ENCODE measurements at places on chromosomes 12 and 14.

DNA sequence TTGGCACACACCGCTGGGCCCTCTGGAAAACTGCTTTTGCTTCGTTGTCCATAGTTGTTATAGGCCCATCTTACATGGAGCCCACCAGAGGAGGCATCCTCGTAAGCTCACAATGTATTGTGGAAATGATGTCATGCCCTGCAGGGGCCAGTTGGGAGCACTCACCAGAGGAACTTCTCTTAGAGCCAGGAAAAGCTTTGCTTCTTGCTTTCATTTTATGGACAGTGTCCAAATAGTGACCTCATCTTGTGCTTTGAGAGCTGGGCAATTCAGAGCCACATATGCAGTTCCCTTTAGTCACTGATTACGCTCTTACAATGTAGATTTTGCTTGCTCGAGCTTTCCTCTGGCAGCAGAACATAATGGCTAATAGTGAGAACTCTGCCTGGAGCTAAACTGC lies 275.6 kb downstream of the AACS start:
- no peak for DNase-seq

DNA sequence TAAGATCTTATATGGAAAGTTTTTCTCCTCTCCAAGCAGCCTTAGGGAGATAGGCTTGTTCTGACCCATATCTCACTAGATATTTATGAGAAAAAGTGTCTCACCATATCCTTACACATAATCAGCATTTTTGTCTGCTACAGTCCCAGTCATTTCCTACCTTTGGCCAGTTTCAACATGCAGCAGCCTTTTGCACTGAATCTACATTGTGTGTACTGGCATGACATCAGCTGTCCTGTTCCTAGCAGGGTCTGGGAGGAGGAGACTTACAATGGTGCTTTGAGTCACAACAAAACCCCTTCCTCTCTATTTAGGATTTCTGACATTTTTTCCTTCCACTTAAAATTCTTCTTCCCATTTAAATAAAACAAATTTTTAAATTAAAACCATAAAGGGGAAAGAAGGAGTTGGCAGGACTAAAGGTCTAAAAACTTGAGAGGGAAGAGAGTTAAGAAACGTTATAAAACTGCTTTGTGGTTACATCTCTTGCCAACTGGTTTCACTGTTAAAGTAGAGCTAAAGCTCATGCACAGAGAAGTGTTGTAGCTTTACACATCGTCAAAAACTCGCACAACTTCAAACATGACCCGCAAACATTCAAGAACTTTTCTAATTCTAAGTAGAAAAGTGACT lies 53.3 kb upstream of the CERS5 start:
- no peak for DNase-seq

- no peak for DNase-seq
These were observed 8.3 kb downstream of the TMX1 start for GRCh38 chr14:51248016-51248987.

DNA sequence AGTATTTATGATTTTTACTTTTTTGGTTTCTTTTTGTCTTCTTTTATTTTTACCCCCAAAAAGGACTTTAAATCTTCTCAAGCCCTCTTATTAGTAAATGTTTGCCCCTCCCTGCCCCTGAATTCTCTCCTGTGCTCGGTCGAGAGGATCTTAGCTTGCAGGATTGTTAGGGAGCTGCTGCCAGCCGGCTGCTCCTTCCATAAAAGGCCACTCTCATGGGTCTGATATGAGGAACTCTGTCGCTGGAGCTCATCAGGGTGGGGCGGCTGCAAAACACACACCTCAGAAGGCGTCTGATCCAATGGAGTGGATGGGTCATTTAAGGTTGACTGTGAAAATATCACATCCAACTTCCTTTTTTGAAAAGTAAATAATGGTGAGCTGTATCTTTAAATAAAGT lies 8.5 kb downstream of the LTBR start:
- DNase-seq, result no peak

GRCh38 chr12:46370792-46371717 lies 1.5 kb downstream of the SLC38A2 start:
- peak; percentile 90 for DNase-seq

- no peak for DNase-seq
These were observed 125.7 kb upstream of the CCDC196 start for GRCh38 chr14:66360366-66360926.

DNA sequence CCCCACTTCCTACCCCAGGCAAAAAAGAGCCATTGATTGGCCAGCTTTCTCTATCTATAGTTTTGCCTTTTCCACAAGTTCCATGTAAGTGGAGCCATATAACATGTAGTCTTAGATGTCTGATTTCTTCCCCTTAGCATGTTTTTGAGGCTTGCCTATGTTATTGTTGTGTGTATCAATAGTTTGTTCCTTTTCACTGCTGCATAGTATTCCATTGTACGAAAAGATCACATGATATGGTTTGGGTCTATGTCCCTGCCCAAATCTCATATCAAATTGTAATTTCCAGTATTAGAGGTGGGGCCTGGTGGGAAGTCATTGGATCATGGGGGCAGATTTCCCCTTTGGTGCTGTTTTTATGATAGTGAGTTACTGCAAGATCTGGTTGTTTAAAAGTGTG lies 93.6 kb upstream of the RFLNA start:
- DNase-seq, result no peak

DNA sequence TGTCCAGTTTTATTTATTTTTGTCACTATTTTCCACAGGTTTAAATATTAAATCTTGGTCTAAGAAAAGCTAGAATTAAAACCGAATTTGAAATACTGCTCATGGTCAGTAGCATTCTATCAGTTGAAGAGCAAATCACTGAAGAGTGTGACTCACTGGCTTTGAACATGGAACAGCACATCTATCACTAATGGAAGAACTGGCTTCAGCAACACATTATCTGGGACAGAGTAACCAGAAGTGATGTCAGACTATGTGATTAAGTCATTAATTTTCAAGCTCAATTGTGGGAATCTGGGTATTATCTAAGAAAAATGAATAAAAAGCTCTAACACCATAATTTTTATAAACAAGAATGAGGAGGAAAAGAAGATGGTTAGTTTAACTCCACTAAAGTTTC lies 527.5 kb downstream of the TMTC2 start:
- DNase-seq, result no peak

DNA sequence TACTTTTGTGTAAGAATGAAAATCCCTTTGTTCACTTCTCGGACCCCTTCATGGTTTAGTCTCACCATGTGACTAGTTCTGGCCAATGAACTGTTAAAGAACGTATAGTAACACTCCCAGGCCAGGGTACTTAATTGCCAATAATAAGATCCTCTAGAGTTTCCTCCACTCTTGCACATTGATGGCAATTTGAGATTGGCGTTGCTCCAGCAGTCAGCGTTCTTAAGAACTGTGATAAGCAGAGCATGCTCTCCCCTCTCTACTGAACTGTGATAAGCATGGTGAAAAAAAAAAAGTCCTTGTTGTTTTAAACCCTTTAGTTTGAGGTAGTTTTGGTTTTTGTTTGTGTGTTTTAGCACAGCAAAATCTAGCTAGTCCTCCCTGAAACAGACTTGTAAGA lies 854.5 kb downstream of the SLC6A15 start:
- no peak for DNase-seq

- peak; percentile 82 for DNase-seq
These were observed 20.5 kb downstream of the ZDHHC22 start for GRCh38 chr14:77120771-77121743.

DNA sequence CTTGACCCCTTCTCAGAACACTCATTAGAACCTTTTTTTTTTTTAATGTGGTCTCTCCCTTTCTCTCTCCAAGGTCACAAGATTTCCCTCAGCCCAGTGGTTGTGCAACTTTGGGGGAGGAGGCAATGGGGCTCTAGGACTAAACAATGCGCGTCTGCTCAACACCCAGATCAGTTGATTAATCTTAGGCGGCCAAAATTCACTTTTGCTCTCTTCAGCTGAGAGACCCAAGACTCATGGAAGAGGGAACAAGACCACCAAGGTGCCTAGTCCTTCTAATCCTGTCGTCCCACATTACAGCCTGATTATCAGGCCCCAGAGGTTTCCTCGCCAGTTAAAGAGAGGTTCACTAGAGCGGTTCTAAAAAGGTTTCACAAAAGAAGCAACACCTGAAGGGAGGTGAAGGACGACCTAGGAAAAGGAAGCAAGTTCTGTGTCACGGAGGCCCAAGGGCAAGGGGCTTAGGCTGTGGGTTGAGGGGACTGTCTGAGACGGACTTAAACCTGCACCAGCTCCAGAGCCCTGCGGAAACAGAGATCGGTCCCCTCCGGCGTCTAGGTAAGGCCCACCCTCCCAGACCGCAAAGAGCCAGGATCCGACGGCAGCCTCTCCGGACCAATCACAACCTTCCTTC lies 824 bp upstream of the TARBP2 start:
- no peak for DNase-seq

GRCh38 chr14:34538871-34539406 lies 562 bp downstream of the EAPP start:
- no peak for DNase-seq

GRCh38 chr14:70934502-70935134 lies 27.4 kb downstream of the PCNX1 start:
- DNase-seq, result no peak

GRCh38 chr12:86748894-86749293 lies 492.7 kb upstream of the MGAT4C start:
- no peak for DNase-seq

DNA sequence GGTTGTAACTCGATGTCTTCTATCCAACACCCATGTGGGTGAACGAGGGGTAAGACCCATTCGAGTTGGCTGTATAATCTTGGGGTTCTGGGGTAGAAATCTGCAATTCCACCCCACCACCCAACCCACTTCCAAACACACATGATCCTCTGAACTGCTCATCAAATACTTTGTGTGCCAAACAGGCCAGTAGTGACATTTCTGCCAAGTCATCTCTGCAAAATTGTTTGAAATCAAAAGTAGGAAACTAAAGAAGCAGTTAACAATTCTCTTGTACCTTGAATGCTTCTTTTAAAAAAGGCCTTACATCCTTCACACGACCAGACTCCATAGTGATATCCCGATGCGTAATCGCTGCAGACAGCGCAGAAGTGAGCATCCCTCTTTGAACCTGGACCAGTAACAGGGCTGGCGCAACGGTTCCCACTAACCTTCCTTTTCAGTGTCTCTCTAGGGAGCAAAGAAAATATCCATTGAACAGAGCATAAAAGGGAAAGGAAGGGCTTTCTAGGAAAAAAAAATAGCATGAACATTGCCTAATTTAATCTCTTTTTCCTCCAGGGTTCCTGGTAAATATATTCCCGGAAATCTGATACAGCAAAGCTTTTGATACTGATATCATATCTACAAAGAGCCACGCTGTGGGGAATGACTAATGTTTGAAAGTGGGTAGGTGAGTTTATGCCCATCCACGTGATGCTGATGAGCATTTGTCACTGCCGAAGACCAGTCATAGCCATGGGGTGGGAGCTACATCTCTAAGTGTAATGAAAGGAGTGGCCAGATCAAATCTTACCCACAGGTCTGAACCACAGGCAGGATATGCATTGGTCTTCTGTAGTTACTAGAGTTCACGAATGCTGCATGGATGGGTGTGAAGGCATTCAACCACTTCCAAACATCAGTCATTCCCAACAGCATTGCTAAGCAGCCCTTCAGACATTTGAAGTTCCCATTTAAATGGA lies 14.2 kb downstream of the ESR2 start:
- DNase-seq, result no peak

DNA sequence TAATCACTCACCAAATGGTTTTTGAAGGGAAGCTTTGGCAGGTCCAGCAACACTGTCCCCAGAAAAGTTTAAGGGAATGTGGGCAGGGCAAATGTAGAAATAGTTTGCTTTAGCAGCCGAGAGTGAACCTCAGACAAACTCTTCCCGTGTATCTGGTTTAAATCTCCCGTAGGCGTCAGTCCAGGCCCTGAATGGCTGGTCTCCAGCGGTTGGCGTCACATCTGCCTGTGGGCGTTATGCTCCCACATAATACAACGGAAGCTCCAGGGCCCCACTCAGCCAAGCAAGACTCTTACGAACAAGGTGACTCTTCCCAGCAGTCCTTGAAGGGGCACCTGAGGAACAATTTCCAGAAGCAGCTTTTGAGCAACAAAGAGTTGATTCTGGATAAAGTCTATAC lies 942 bp downstream of the ZC2HC1C start:
- no peak for DNase-seq

DNA sequence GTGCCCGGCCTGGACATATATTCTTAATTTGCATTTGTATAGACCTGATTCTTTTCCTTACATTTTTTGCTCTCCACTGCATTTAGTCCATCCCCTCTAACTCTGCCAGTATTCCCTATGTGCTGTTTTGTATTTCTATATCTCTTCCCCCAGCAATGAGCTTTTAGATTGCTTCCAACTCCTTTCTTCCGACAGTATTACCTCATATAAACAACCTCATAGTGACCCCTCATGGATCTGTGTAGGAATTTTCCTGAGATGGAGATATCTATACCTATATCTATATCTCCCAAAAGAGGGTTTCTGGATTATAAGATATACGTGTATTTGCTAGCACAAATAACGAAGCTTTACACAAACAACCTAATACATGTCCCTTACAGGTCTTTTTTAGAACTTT lies 161.9 kb downstream of the CRADD start:
- no peak for DNase-seq

DNA sequence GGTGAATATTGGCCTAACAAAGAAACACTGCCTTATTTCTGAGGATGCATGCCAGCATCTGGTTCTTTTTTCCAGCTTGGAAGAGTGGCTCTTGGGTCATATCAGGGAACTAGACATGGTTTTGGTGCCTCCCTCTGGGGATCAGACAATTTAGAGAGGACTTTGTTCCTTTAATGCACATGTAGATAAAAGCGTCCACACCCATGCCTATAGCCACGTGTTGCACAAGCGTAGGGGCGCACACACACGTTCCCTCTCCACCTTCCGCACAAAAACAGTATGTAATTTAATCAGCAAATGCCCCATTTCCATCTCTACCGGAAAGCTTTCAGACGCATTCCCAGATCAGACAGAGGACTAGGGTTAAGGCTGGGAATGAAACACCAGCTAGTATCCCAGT lies 61.7 kb upstream of the RIC8B start:
- DNase-seq, result no peak

- DNase-seq, result no peak
These were observed 22.5 kb upstream of the CDKN3 start for GRCh38 chr14:54374117-54374884.

DNA sequence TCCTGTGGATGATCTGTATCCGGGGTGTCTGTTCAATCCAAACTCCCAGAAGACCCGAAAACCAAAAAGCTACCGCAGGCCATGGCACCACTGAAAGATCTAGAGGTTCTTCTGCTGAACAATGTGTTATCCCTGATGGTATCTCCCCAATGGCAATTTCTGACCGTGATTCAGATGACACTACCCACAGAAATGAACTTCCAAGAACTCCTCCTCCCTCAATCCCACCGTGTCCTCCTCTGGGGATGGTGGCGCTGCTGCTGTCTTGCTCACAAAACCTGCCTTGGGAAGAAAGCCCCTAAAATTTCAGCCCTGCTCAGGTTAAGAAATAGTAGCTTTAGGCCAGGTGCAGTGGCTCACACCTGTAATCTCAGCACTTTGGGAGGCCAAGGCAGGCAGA lies 7.8 kb downstream of the CRACR2A start:
- no peak for DNase-seq

GRCh38 chr12:80420075-80420474 lies 24.0 kb upstream of the PTPRQ start:
- no peak for DNase-seq

GRCh38 chr12:91127751-91128150 lies 16.5 kb upstream of the LUM start:
- no peak for DNase-seq
